A172 (cell line): ENCODE measurements at places on chromosomes 3 and 15.

- DNase-seq, result peak; percentile 51
Measured at GRCh38 chr15:67146234-67146633, 80.8 kb downstream of the SMAD3 start.

GRCh38 chr3:183584246-183584913, 28.9 kb upstream of the KLHL6 start:
- DNase-seq, result no peak

GRCh38 chr3:187169231-187169960, 27.9 kb upstream of the RTP1 start:
- DNase-seq, result no peak

DNA sequence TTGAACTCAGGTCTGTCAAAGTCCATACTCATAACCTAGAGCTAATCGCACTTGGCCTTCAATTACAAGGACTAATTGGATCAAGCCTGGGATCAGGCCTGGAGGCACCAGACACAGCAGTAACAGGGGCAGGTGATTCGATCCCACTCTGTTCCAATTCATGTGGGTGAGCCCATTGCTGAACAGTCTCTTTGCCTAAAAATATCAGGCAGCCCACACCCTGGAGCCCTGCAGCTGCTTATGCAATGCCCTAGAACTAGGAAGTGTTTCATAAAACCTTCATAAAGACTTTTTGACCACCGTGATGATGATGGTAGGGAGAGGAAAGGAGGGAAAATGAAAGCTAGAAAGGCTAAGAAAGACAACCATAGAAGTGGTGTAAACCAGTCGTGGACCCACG, 47.8 kb upstream of the NEO1 start:
- no peak for DNase-seq

DNA sequence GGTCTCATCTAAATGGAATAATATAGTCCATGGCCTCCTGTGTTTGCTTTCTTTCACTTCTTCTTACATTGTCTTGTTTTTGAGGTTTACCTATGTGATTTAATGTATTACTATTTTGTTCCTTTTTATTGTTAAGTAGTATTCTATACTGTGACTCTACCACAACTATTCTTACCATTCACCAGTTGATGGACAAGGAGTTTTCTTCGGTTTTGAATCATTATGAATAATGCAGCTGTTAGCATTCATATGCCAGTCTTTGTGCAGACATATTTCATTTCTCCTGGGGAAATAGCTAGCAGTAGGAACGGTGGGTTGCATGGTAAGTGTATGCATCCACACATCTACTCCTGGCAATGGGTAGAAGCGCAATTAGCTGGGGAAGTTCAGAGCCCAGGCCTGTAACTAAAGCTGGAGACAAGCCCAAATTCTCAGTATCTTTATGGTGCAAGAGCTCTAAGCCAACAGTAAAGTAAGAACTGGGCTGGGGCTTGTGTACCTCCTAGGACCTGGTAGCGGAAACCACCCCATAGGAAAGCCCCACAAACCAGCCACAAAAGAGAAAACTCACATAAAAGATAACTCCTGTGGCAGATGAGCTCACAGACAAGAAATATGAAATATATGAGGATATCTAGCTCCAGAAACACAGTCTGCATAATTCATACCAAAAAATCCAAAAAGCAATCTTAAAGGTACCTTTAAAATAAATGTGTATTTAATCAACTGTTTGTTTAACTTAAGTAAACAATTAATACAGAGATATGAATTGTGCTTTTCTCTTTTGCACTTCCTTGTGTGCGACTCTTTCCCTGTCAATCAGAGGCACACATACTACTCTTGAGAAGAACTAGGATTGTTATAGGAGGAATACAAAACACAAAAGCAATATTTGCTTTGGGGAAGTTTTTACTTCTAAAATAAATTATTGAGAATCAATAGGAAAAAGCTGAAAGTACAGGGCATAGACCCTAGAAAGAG, 2.7 kb upstream of the CSTA start:
- DNase-seq, result no peak

DNA sequence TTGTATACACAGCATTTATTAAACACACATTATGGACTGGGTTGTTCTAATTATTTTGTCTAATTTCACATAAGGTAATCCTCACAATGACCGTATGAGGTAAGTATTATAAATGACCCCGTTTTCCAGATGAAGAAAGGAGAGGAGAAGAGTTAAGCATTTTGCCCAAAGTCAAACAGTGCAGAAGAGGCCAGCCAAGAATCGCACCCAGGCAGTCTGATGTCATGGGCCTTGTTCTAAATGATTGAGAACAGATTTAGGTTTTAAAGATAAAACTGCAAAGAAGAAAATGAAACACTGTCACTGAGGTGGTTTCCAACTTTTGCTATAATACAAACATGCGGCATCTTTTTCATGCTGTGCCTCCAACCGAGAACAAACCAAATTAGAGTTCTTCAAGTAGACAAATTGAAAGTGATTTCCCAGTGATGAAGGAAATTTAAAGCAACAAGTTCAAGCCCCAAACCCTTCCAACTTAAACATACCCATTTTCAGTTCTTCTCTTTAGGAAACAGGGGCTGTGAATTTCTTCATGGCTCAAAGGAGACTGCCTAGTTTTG, 155.3 kb downstream of the THRB start:
- DNase-seq, result no peak

- peak; percentile 69 for DNase-seq
Measured at GRCh38 chr3:11642431-11643191, 1.1 kb downstream of the VGLL4 start.

GRCh38 chr3:10950476-10951294, 41.9 kb upstream of the SLC6A1 start:
- peak; percentile 41 for DNase-seq

DNA sequence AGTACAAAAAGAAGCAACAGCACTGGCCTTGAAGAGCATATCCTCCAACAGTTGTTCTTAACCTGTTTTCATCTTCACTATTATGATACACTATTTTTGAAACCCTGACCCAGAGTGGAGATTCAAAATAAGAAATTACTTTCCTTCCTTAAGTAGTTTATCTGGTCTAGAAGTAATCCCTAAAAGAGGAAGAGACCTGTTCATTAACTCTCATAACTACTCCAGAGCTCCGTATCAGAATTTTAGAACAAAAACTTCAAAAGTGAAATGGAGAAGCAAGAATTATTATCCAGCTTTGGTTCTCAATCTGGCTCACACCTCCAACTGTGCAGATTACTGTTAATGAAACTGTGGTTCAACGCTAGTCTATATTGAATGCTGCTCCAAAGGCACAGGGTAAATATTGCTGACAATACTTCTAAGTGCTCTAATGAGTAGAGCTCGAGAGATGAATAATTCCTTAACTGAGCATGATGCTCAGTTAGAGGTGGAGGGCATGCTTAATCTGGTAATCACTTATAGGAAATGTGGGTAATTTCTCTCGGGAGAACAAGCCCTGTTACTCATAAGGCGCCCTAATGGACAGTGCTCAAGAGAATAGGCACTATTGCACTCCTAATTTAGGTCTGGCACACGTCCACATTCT, 5.2 kb downstream of the LCMT2 start:
- no peak for DNase-seq

DNA sequence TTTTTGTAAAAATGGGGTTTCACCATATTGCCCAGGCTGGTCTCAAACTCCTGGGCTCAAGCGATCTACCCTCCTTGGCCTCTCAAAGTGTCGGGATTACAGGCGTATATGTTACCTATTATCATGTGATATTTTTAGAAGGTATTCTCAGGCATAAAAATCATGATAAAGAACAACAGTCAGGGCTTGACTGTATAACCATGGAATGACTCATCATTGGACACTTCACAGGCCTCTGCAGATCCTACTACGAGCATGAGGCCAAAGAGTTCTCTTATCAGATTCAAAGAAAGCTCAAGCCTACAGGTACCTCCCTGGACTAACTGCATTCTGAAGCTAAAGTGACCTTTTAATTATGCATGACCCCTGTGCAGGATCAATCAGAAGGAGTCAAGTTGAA, 91.7 kb upstream of the PRICKLE2 start:
- peak; percentile 42 for DNase-seq

DNA sequence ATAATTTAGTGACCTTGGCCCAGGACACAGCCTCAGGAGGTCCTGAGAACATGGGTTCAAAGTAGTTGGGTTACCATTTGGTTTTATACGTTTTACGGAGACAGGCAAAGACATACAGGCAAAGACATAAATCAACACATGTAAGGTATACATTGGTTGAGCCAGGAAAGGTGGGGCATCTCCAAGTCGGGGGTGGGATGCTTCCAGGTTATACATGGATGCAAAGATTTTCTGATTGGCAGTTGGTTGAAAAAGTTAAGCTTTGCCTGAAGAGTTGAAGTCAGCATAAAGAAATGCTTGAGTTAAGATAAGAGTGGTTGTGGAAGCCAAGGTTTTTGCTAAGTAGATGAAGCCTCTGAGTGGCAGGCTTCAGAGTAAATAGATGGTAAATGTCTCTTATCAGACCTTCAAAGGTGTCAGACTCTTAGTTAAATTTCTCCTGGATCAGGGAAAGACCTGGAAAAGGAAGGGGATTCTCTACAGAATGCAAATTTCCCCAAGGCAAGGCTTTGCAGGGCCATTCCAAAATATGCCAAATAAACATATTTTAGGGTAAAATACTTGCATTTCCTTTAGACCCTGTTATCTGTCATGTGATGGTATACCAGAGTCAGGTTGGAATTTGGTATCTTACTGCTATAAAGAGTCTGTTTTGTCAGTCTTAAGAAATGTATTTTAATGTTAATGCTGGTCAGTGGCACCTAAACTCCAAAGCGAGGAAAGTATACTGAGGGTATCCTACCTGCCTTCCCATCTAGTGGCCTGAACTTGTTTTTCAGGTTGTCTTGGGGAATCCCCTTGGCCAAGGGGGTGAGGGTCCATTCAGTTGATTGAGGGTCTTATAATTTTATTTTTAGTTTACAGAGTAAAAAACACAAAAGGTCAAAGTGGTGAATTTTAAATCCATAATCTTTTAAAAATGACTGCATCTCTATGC, 8.2 kb upstream of the PDHB start:
- no peak for DNase-seq

DNA sequence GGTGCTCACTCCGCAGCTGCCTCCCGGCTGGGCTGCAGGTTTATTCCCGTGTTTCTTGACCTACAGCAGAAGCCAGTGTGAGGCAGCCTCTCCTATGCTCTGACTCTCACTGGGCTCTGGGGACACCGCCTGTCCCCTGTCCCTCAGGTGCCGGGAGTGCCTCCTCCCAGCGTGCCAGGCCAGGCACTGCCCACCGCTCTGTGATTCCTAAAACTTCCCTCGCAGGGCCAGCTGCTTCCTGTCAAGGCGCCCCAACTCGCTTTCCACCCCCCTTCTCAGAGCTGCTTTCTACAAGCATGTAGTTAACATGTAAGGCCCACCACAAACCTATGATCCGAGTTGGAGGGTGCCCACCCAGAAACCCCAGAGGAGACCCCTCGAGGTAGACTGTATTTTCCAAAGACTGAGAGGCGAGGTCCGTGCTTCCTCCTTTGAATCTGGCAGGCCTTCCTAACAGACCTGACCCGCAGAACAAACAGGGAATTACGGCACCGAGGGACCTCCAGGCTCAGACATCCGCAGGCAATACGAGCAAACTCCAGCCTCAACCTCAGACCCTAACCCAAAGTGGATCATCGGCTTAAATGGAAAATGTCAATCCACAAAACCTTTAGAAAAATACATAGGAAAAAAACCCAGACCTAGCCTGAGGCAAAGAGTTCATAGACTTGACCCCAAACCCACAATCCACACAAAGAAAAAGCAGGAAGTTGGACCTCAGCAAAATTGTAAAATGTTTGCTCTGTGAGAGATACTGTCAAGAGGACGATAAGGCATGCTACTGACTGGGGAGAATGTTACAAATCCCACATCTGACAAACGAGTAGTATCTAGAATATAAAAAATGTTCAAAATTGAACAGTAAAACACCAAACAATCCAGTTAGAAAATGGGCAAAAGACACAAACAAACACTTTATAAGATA, 121.3 kb upstream of the IQSEC1 start:
- DNase-seq, result no peak

- DNase-seq, result no peak
Measured at GRCh38 chr15:89776274-89777072, at the start of gene MESP2. TSS of gene MESP2 (plus strand) at chr15:89776332. CDS start at chr15:89776358, 26 bp downstream.

DNA sequence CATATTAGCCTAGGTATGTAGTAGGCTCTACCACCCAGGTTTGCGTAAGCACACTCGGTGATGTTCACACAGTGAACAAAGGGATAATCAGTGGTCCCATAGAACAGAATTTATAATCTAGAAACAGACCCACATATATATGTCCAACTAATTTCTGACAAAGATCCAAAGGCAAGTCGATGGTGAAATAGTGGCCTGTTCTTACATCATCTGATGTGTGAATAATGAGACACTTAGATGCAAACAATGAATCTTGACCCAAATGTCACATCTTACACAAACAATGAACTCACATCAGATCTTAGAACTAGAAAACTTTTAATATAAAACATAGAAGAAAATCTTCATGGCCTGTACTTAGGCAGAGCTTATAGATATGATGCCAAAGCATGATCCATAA, 17.6 kb upstream of the TM2D3 start:
- DNase-seq, result no peak

DNA sequence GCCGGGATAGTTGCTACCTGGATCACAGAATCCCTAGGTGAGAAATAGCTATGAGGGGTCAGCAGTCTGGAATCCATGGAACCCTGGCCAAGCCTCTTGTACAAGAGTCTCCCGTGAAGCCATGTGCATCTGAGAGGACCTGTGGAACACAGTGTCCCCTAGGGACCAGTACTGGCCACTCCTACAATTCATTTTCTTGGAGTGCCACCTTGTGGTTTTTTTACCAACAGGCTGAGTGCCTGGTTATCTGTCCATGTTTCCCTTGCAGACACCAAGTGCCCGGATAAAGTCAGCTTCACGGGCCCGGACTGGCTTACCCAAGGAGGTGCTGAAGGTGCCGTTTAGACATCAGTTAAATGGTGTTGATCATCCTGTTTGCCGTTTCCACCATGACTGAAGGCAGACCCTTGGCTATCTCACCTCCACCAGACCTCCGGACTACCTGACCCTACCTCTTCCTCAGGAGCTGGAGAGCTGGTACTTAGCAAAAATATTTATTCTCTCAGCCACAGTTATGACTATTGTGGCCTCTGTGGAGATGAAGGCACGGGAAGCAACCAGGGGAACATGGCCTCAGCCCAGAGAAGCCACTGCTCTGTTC, 93.9 kb downstream of the RBPMS2 start:
- peak; percentile 75 for DNase-seq

GRCh38 chr3:29644261-29644660, 363.4 kb downstream of the RBMS3 start:
- DNase-seq, result no peak

GRCh38 chr3:170442947-170443346, 24.3 kb downstream of the CLDN11 start:
- DNase-seq, result no peak

- DNase-seq, result no peak
Measured at GRCh38 chr3:44827196-44827595, 34.5 kb upstream of the TMEM42 start.

GRCh38 chr15:37206690-37207089, 106.3 kb upstream of the MEIS2 start:
- DNase-seq, result no peak

- DNase-seq, result no peak
Measured at GRCh38 chr3:153704115-153704514, 417.1 kb upstream of the ARHGEF26 start.

DNA sequence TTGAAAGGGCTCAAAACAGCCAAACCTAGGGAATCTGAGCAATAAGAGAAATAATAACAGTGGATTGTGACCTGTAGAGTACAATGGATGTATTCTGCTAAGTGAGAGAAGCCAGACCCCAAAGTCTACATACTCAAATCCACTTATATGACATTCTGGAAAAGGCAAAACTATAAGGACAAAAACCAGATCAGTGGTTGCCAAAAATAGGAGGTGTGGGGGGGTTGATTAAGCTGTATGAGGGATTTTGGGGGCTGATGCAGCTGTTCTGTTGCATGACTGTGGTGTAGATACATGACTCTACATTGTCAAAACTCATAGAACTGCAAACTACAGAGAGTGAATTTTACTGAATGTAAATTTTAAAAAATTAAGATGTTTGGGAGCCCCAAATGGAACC, 20.1 kb upstream of the CGNL1 start:
- no peak for DNase-seq
